ENCODE measurements at places on chromosomes 5 and 9.

DNA sequence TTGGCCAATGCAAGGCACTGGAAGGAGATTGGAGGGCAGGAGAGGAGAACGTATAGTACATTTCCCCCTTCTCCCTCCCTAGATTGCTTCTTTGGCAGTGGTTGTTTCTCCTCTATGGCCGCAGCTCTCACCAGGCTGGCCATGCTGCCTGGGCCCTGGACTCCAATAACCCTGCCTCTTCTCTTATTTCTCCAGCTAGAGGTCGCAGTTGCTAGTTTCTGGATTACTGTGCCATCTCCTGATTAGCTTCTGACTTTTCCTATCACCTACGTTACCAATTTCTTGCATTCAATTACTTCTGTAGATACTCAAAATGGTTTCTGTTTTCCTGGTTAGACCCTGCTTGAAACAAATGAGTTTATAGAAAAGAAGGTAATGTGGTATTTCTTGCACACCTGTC is 2.4 kb upstream of the MACIR start:
- no peak for DNase-seq

DNA sequence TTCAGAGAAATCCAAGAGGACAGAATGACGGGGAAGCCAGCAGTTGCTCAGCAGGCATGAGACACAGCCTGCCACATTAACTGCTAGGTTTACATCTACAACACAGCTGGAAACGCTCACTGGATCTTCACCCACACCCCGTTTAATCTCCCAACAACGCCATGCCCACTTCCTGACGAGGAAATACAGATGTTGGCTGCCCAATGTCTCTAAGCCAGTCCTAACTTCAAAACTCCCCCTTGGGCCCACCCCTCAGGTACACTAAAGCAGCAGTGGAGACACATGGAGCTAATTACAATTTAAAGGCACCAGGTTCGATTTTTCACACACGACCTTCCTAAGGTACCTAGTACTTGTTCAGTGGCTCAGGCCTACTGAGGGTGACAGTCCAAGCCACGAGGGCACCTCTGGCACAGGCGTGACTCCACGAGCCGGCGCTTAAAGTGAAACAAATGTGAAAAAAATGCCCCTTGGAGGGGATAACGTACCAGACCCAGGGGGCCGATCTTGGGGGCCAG is 904 bp downstream of the RPL12 start:
- DNase-seq: no peak

DNA sequence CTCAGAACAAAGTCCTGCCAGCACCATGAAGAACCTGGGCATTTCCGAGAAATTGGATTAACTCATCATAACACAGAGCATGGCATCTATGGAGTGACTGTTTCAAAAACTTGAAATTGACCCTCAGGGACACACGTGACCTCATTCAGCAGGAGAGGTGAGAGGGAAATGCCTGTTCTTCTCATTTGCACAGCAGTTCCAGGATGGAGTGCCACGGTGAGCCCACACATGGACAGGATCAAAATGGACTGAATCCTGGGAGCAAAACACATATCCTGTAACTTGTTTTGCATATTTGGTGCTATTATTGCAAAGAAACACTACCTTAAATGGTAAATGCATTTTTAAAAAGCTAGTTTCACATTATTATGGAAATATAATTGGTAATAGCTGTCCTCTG is 256.1 kb upstream of the IRX2 start:
- no peak for DNase-seq

DNA sequence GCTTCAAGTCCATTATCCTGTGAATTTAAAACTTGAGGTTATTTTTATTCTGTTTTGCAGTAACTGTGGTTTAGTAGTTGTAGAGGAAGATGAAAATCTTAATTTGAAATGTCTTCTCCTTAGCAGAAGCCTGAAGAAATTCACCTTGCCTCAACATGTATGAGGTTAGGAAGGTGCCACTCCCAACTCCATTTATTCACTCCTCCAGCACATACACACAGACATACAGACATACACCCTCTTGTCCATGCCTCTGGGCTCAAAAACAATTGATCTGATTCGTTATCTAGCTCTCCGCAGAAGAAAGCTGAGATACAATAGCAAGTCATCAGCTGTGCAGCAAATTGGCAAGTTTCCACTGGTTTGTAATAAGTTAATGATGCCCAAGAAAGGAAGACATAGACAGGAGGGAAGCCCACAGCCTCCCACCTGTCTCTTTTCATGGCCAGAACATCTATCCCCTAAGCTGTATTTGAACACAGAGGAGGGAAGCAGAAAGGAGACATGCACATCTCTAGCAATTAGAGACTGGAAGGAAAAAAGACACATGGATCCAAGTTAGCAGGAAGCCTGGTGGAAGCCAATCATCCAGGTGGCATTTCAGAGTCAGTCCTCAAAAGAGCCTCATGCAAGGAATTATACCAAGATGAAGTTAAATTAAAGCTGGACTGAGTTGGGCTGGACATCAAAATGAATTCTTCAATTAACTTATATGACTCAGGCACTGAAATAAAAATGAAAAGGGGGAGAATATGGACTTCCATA is 257.9 kb downstream of the ASTN2 start:
- no peak for DNase-seq

- no peak for DNase-seq
Observed at GRCh38 chr5:132238901-132239500, 11.3 kb upstream of the P4HA2 start.

GRCh38 chr9:129338724-129339430 is 160.8 kb upstream of the IER5L start:
- no peak for DNase-seq

DNA sequence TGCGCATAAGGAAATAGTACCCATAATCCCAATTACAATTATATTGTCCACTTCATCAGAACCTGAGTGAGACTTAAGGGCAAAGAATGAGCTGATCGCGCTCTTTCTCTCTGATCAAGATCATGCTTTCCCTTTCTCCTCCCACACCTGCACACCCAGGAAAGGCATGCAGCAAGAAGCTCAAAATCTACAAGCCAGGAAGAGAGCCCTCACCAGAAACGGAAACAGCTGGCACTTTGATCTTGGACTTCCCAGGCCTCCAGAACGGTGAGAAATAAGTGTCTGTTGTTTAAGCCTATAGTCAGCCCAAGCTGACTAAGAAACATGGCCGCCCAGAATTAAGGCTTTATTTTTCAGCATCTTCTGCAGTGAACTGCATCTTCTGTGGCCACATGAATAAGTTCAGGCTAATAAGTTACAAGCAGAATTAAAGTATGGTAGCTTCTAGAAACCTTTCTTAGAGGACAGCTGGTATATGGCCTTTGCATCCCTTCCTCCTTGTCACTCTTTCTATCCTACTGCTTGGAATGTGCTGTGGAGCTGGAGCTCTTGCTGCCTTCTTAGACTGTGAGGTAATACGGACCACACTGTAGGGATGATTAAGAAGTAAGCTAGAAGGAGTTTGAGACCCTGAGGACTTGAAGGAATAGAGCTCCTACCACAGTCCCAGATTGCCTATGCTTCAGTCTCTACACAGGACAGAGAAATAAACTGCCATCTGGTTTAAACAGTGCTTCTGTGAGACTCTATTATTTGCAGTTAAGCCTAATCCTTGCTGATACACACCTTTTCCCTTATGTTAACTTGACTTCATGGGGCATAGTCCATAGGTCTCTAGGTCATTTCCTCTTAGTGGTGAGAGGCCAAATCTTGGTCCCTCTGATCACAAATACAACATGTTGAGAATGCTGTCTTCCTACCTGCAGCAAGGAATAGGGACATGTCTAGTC is 17.2 kb downstream of the OR2S2 start:
- no peak for DNase-seq

DNA sequence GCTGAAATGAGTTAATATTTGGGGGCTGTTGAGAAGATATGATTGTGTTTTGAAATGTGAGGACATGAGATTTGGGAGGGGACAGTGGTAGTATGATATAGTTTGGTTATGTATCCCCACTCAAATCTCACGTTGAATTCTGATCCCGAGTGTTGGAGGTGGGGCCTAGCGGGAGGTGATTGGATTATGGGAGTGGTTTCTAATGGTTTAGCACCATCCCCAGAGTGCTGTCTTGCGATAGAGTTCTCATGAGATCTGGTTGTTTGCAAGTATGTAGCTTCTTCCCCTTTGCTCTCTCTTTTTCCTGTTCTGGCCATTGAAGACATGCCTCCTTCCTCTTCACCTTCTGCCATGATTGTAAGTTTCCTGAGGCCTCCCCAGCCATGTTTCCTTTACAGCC is 386.0 kb downstream of the ARRDC3 start:
- DNase-seq: no peak

- no peak for DNase-seq
Observed at GRCh38 chr9:96651626-96652025, 3.5 kb downstream of the PRXL2C start.

- no peak for DNase-seq
Observed at GRCh38 chr5:151676719-151677118, 10.0 kb downstream of the SPARC start.

- DNase-seq: no peak
Observed at GRCh38 chr9:101027236-101027635, 1.3 kb upstream of the PLPPR1 start.

DNA sequence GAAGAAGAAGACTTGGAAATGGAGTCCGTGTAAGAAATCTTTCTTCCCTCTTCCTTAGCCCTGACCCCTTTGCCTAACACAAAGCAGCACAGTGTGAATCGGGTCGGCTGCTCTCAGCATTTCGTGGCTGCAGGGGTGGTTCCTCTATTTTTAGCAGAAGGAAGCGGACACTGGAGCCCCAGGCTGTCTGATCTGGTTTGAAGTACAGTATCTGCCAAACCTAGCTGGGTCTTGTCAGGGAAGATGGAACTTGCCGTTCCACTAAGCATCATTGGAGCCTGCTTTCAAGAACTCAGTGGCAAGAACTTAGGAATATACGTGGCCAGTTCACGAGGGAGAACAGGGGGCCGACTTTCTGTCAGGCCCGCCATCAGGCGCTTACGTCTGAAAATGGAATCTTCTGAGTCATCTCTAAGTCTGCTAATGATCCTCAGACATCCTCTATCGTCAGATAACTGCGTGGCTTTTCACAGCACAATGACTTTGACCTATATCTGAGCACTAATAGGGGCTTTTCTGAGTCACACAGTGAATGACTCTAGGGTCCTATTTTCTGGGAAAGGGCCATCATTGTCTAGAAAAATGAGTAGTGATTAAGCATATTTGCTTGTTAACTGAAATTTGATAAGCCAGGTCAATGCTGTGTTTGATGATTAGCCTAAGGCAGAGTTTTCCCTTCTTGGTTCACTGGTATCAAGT is 43.3 kb upstream of the NCS1 start:
- DNase-seq: no peak

GRCh38 chr5:97658116-97658900 is 475.3 kb upstream of the RIOK2 start:
- DNase-seq: no peak

- DNase-seq: no peak
Observed at GRCh38 chr5:72519111-72519510, 11.9 kb upstream of the ZNF366 start.

DNA sequence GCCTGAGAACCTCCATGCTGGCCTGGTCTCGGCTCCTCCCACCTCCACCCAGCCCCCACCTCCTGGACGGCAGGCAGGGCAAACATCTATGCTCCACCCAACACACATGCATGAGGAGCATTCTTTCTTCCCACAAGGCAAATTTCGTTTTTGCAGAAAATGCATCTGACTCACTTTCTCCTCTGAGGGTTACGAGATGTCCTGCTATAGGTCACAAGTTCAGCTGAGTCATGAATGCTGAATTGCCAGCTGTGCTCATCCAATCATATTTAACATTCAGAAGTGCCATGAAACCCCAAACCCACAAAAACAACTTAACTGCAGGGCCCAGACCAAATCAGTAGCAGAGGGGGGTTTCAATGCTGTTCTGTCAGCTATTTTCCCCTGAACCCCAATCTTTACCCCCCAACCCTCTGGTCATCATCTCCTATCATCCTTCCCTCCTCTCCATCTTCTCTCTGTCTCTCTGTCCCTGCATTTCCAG is 39.0 kb upstream of the OSMR start:
- DNase-seq: no peak

DNA sequence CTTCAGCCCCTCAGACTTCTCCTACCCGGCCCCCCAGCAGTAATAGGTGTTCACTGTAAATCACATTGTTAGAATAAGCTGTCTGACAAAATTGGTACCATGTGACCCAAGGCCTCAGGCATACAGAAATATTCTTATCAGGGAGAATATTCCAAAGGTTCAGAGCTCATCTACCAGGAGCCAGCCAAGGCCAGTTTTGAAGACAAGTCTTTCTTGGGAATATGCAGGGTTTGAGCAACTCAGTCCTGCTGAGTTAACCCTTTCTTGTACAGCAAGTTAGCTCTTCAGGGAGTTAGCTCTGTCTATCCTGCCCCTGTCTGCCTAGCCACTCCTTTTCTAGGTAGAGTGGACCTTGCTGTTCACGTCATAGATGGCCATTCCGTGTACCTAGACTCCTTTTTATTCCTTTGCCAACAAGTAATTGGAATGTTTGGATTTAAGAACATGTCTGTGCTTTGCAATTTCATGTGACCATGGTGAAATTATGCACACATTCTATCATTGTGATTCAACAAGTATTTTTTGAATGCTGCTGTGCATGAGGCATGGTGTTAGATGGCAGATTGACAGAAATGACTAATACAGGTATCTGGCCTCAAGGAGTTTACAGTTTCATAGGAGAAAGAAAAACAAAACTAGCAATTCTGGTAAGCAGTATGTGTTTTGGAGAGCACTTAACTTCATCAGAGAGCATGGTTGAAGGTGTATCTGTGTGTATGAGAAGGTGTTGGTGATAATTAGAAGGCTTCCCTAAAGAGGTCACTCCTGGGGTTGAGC is 22.6 kb downstream of the TGFBR1 start:
- DNase-seq: no peak

- no peak for DNase-seq
Observed at GRCh38 chr5:32869216-32869615, 158.1 kb downstream of the NPR3 start.

DNA sequence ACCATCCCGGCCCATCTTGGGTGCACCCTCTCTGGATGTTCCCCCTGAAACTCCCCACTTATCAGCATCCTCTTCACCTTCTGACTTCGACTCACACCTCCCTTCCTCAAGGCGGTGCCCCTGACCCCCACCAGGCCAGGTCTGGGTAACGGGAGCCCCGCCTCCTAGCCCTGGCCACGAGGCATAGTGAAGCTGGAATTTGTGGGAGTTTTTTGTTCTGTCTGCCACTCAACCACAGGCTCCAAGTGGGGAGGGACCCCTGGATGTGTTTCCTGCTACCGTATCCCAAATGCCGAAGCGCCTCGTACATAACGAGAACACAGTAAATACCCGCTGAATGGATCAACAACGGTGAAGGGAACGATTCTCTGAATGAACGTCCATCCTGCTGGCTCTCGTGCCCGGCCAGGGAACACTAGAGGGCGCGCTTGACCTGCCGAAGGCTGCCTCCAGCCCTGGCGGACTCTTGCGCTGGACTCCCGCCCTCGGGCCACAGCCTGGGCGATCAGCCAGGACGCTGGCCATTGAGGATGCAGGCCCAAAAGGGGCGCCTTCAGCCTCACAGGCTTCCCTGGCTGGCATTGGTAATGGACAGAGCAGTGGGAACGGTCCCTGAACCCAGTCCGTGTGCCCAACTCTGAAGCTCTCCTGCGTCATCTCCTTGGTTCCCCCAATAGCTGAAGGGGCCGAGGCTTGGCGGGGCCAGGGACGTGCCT is 47.3 kb upstream of the PHYKPL start:
- peak; percentile 94 for DNase-seq

GRCh38 chr9:136089697-136090045 is 5.4 kb downstream of the NACC2 start:
- no peak for DNase-seq

Measured in osteocyte (in vitro differentiated cells).